ENCODE measurements at places on chromosomes 3 and 15.

- no peak for DNase-seq
Measured at GRCh38 chr3:140733623-140734022, 55.8 kb downstream of the TRIM42 start.

- DNase-seq = no peak
Measured at GRCh38 chr15:82742134-82742533, 32.5 kb upstream of the AP3B2 start.

DNA sequence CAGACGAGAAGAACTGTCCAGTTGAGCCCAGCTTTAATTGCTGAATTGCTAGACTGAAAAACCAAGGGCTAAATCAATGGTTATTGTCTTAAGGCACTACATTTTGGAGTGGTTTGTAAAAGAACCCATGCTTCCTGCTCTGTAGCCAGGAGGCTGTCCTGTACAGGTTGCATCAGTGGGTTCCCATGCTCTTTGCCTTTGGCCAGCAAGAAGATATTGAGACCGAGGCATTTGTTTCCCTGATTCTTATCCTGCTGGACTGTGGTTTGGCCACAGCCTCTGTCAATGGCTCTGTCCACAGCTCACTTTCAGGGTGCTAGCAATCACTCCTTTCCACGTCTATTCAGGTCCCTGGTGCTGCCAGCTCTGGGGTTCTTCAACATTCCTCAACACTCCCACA, 89.6 kb downstream of the FAM43A start:
- no peak for DNase-seq

- DNase-seq = no peak
Measured at GRCh38 chr3:157460253-157460652, 23.6 kb downstream of the PTX3 start.

DNA sequence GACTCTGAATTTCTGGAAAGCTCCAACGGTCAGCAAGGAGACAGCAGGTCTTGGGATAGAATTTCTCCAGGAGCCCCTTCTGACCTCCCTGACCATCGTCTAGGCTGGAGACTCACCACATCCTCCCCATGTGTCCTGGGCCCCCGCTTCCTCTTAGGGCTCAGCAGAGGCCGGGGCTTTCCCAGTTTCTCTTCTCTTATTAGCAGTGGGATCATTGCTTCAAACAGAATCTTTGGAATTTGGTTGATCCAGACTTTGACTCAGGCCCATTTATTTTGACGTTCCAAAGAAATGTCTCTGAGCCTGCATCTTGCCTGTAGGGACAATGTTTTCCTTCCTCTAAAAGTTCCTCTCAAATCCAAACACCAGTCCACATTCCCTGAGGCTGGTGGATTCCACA, 38.4 kb upstream of the SLC6A6 start:
- DNase-seq = no peak

DNA sequence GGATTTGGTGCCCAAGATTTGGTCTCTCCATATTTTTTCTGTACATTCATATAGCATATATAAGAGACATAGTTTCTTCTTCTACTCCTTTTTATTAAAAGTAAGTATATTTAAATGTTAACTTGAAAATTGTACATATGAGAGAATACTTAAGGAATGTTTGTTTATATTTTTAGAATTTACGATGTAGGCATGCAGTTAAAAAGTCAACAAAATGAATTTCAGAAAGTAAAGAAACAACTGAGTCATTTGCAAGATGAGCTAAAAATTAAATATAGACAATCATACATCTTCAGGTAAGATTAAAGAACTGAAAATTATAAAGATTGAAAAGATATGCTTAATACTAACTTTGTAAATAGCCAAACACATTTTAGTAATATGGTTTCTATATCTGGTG, 94.2 kb downstream of the LEKR1 start:
- DNase-seq = no peak

- no peak for DNase-seq
Measured at GRCh38 chr15:33200903-33201302, 6.4 kb upstream of the FMN1 start.

- DNase-seq = no peak
Measured at GRCh38 chr3:106792716-106793115, 584.5 kb upstream of the CCDC54 start.

DNA sequence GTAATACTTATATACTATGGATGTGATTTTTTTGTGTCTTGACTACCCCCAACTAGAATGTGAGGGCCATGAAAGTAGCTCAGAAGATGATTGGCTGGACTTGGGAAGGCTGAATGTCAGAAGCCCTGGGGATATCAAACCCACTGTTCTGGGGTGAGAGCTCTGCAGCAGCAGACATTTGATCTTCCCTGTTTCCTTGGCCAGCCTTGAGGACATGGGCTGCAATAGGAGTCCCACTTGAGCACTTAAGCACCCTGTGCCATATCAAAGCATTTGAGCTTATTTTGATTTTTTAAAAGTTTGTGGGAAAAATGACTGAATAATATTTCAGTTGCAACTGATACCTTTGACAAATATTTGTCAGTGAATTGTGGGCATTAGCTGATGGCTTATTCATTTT, 21.7 kb downstream of the GTF2E1 start:
- no peak for DNase-seq

- DNase-seq = no peak
Measured at GRCh38 chr3:43379343-43379742, 93.0 kb downstream of the SNRK start.

DNA sequence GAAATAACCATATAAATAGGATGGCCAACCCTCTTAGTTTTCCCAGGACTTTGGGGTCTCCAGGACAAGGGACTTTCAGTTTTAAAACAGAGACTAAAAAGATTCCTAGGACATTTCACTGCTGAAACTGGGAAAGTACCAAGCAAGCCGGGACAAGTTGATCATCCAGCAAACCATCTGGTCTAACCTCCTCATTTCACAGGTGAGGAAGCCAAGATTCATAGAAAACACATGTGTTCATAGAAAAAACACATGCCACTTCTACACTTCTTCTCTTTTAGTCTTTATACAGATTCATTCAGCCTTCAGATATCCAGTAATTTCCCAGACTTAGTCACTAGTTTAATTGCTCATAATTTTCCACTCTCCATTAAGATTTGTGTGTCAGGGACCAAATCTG, 165.6 kb upstream of the CCDC54 start:
- DNase-seq = no peak

- no peak for DNase-seq
Measured at GRCh38 chr15:68205558-68205944, 419 bp upstream of the CALML4 start.
